ENCODE measurements at places on chromosomes 2 and 18.

DNA sequence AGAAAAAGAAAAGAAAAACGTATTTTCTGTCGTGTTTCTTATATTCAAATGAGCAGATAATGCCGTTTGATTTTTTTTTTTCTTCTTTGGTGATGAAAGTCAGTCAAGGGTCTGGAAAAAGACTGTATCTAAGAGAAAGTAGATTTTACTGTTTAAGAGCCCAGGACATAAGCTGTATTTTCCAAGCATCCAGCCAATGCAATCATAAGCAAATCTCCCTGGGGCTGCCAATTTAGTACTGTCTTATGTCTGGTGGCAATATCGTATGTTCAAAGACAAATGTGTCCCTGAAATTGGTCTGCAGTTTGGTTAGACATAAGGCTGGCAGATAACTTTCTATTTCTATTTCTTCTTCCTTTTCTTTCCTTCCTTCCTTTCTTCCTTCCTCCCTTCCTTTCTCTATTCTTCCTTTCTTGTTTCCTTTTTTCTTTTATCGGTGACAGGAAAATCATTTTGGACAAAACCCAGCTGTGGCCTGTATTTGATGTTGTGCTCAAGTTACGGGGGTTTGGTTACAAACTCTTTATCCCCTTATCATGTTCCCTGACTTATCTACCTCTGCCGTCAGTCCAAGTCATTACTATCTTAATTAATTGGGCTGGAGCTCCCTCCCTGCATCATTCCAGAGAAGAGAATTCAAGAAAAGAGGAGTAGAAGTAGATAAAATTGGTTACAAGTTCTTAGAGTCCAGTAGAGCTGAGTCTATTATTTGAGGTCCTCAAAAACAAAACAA is 683.4 kb upstream of the FSHR start:
- DNase-seq = no peak

DNA sequence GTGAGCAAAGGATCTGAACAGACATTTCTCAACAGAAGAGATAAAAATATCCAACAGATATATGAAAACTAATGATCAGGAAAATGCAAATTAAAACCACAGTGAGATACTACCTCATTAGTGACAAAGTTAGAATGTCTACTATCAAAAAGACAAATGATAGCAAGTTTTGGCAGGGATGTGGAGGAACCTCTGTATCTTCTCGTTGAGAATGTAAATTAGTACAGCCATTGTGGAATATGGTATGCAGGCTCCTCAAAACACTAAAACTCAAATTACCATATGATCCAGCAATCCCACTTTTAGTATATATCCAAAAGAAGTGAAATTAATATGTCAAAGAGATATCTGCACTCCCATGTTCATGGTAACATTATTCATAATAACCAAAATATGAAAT is 427.1 kb downstream of the LRRTM4 start:
- DNase-seq = no peak

DNA sequence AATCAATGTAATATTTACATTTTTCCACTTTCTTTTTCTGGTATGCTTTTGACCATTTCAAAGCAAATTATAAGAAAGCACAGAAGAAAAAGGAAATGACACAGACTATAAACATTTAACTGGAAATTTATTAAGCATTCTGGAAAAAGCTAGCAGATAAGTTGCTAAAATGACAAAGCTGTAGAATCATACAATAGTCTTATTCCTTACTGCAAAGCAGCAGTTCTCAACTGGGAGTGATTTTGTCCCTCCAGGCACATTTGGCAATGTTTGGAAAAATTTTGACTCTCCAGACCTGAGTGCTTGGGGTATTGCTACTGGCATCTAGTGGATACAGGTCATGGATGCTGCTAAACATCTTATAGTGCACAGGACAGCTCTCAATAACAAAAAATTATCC is 75.1 kb downstream of the MBD5 start:
- no peak for DNase-seq

- DNase-seq = no peak
Observed at GRCh38 chr2:27655155-27655951, 8.1 kb downstream of the SUPT7L start.

- no peak for DNase-seq
Observed at GRCh38 chr2:26235089-26235488, 9.3 kb downstream of the HADHA start.

- DNase-seq = no peak
Observed at GRCh38 chr2:182949572-182950189, 83.2 kb upstream of the FRZB start.

- no peak for DNase-seq
Observed at GRCh38 chr18:51120809-51121596, 76.5 kb downstream of the MEX3C start.

Data from activated naive CD8-positive, alpha-beta T cell treated with anti-CD3 and anti-CD28 coated beads, Interleukin-2, amount 50 U/mL, for 24 hours (primary cell).